Karpas-422 (cell line): ENCODE measurements at places on chromosomes 12 and 14. TPM values are rescaled to one million over a fixed set of nuclear protein-coding genes. Genes with fewer than 3 reads are reported as not detected.

DNA sequence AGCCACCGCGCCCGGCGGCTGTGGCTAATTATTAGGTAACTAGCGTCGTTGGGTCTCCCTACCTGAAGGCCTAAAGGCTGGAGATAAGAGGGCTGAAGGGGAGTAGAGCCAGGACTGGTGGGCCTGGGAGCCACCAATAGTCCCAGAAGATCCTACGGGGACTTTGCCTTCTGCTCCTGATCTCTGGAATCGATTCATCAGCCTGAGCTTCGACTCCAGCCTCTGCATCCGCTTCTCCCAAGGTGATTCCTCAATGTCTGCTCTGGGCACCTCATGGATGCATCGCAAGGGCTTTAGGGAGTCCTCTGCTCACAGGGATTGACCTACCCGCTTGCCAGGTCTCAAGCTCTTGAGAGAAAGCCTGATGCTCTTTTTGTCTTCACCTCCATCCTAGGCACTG, 14.7 kb upstream of the KDM2B start:
- DNase-seq: peak; percentile 15
- no peak overlapping the region for H3K4me3 ChIP-seq
- H3K27ac ChIP-seq: no peak overlapping the region
- H3K36me3 ChIP-seq: no peaks in the 10 kb centered on the region

DNA sequence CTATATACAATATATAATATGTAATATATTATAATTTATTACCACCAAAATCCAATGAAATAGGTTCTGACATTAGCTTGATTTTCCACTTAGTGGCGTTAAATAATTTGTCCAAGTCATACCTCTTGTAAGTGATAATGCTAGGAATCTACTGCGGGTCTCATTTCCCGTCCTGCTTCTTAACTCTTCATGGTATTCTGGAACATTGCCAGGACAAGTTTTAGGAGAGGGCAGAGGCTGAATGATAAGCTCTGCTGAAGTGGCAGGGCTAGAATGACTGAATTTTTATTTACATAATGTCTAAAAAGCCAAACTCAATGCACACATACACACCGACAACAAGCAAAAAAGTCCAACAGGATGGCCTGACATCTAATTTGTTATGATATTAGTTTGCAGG, 70.4 kb upstream of the PTPRQ start:
- no peak for DNase-seq
- no peaks in the 10 kb centered on the region for H3K4me1 ChIP-seq
- no peak overlapping the region for H3K27ac ChIP-seq
- no peaks in the 10 kb centered on the region for H3K36me3 ChIP-seq

DNA sequence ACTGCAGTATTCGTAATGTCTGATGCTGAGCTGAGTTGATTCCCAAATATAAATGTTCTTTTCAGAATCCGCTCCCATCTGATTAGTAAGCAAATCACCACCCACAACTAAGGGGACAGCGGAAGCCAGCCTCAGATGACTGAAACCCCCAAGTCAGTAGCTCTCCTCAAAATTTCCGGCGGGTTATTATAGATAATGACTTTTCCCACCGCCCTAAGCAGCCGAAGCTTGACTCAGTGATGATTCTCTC, 469 bp upstream of the LRFN5 start:
- no peak overlapping the region for H3K4me3 ChIP-seq
- no peak overlapping the region for H3K27ac ChIP-seq
- H3K4me1 ChIP-seq: no peaks in the 10 kb centered on the region
- H3K27me3 ChIP-seq: no peaks in the 10 kb centered on the region
- DNase-seq: no peak

DNA sequence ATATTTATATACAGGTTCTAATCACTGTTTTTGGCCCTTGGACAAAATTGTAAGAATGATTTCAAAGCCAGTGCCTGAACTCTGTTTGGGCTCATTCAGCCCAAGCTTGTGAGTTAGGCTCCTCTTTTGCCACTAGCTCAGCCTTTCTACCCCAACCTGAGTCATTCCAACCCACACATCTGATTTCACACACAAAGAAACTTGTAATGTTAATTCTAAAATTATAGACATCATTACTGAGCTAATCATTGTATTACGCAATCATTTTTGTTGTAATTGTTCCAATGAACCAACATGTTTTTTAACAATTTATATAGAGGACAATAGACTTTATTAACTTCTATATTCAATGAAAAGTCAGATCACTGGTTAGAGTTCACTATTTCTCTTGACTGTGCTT, 441.1 kb downstream of the ETNK1 start:
- no peaks in the 10 kb centered on the region for H3K36me3 ChIP-seq
- no peak for DNase-seq
- no peak overlapping the region for H3K27ac ChIP-seq
- H3K27me3 ChIP-seq: no peaks in the 10 kb centered on the region
- no peaks in the 10 kb centered on the region for H3K4me1 ChIP-seq

- no peak overlapping the region for H3K27ac ChIP-seq
- no peaks in the 10 kb centered on the region for H3K4me1 ChIP-seq
- H3K36me3 ChIP-seq: no peaks in the 10 kb centered on the region
- no peaks in the 10 kb centered on the region for H3K27me3 ChIP-seq
- H3K4me3 ChIP-seq: no peak overlapping the region
Observed at GRCh38 chr14:89012282-89013097, 188.0 kb downstream of the TTC8 start.

DNA sequence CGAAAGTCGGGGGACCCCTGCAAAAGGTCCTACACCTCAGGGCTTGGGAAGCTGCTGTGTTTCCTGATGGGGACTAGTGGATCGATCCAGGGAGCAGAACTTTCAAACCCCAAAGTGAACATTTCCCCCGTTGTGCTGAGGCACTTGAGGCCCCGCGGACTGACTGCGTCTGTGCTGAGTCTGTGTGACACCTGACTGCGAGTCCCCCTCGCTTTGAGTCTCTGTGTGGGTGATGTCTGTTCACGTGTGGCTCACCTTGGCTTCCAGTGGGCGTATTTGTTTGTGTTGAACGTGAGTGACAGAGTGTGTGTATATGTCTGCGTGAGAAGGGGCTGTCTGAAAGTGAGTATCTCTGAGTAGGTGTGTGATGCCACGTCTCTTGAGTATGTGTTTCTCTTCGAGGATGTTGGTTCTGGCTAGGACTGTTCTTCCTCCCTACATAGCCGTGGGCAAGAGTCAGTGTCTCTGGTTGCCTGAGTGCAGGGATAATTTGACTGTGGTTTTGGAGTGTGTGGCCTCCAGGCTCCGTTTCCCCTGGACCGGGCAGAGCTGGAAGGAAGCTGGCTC, 1.3 kb downstream of the TEAD4 start:
- DNase-seq: no peak
- H3K36me3 ChIP-seq: no peaks in the 10 kb centered on the region
- H3K4me3 ChIP-seq: no peak overlapping the region
- no peak overlapping the region for H3K27ac ChIP-seq
- H3K27me3 ChIP-seq: no peaks in the 10 kb centered on the region

DNA sequence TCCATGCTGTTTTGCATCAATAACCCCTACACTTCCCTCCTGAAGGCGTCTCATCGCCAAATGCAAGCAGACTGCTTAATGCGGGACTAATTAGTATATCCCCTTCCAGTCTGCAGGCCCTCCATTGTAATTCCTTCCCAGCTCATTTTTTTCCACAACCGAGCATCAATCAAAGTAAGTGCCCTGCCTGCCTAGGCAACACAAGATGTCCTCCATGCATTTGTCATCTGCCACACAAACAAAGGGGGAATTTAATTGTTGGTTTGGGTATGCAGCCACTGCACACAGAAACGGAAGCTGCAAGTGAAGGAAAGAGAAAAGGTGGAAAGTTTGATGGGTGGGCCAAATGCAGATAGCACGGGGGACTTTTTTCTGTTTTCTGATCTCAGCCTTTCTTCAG, 168.0 kb downstream of the EGLN3 start:
- H3K36me3 ChIP-seq: no peaks in the 10 kb centered on the region
- DNase-seq: no peak
- H3K27me3 ChIP-seq: no peaks in the 10 kb centered on the region
- no peak overlapping the region for H3K4me3 ChIP-seq
- peaks cover 63% of the 10 kb centered on the region for H3K4me1 ChIP-seq

DNA sequence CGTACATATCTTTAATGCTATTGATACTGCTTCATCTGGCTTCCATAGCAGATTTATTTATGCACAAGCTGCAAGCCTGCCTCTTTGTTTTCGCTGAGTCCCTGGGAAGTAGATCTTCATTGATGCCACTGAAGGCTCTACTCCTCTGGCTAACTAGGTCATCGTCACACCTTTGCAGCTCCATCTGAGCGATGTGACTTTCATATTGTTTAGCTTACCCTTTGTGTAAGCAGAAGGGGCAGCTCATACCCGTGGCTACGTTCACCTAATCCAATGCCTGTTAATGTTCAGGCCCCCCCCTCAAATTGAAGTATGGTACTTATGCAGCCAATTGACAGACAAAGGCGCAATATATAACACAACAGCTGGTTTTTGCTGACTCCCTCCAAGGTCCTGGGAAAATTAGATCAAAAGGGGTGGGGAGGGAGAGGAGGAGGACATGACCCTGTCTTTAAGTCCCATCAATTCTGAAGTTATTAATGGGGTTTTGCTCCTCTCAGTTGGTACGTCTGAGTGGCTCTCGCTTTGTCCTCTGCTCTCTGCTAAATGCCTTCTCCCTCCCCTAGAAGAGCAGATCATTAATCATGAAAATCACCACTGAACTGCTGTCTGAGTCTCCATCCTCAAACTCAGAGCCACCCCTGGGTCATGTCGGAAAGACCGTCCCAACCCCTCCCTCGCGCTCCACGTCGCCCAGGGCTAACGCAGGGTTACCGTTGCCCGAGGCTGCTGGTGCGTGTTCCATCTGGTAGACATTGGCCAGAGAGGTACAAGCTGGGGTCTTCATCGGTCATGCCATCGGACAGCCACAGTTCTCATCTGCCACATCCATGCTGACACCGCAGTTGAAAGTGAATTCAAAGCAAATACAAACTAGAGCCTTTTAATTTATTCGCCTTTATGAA, 128.8 kb downstream of the ADGRD1 start:
- no peak overlapping the region for H3K27ac ChIP-seq
- H3K4me3 ChIP-seq: no peak overlapping the region
- H3K27me3 ChIP-seq: no peaks in the 10 kb centered on the region

- H3K4me3 ChIP-seq: no peak overlapping the region
- H3K27me3 ChIP-seq: no peaks in the 10 kb centered on the region
- H3K4me1 ChIP-seq: peaks cover 12% of the 10 kb centered on the region
- peak; percentile 53 for DNase-seq
- H3K36me3 ChIP-seq: peaks cover 5% of the 10 kb centered on the region; the same call in 1 of the 2 replicates
Observed at GRCh38 chr12:51246254-51246853, 7.7 kb downstream of the DAZAP2 start.

The RIPK3 gene
- 1.6 and 2.3 TPM in 2 replicates for total RNA-seq

- no peaks in the 10 kb centered on the region for H3K27me3 ChIP-seq
- H3K27ac ChIP-seq: no peak overlapping the region
- peaks cover 7% of the 10 kb centered on the region for H3K4me1 ChIP-seq
- H3K36me3 ChIP-seq: no peaks in the 10 kb centered on the region
Observed at GRCh38 chr12:6230321-6231110, 30.3 kb downstream of the CD9 start.

The ANKRD33 gene
- not detected in 2 replicates for total RNA-seq

The NINJ2 gene
- 1.8 and 2.4 TPM in 2 replicates for total RNA-seq

DNA sequence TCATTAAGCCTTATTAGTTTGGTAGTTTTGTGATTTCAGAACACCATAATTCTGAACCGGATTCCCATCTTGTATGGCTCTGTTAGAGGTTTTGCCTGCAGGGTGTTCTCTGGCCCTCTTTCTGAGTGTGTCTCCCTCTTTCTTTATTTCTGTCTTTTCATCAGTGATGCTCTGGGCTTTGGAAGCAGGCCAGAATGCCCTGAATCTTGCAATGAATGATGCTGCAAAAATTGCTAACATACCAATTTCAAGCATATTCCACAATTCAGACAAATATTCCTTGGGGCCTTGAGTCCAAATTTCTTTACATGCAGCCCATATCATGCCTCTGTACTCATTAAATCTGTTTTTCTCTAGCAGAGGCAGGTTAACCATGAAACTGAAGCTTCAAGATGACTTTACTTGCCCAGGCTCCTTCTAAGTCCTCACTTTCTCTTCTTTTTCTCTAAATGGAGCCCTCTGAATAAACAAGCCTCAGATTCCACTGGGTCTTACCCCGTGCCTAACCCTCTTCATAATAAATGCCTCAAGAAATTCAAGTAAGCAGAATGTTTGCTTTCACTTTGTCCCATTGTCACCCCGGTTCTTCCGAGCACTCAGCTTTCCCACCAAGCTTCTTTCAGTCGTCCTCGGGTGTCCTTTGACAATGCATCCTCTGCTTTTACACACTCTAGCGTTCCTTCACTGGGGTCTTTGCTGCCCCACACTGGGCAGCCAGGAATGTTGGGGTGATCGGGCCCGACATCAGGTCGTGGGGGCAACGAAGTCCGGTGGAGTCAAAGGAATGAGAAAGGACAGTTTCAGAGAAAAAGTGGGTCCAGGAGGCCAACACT, 78.8 kb upstream of the SLC38A4 start:
- H3K4me3 ChIP-seq: no peak overlapping the region
- no peaks in the 10 kb centered on the region for H3K36me3 ChIP-seq
- no peaks in the 10 kb centered on the region for H3K4me1 ChIP-seq
- DNase-seq: no peak
- no peak overlapping the region for H3K27ac ChIP-seq
